Activated CD4-positive, alpha-beta T cell treated with anti-CD3 and anti-CD28 coated beads for 36 hours (primary cell): ENCODE measurements at places on chromosomes 6 and 20. TPM values are rescaled to one million over a fixed set of nuclear protein-coding genes. Genes with fewer than 3 reads are reported as not detected.

PAX1 gene
- total RNA-seq: not detected

- DNase-seq: no peak
Measured at GRCh38 chr6:6332811-6333244, 12.4 kb upstream of the F13A1 start.

GRCh38 chr20:43124241-43124640, 65.5 kb downstream of the PTPRT start:
- no peak for DNase-seq

GRCh38 chr6:154165478-154165877, 126.4 kb downstream of the OPRM1 start:
- DNase-seq: no peak

KIAA0408 gene
- 2.6 TPM for total RNA-seq
